ENCODE measurements at places on chromosomes 3 and 15.
A peak's percentile ranks its signal among the peaks of the same experiment; 100 is the strongest.

DNA sequence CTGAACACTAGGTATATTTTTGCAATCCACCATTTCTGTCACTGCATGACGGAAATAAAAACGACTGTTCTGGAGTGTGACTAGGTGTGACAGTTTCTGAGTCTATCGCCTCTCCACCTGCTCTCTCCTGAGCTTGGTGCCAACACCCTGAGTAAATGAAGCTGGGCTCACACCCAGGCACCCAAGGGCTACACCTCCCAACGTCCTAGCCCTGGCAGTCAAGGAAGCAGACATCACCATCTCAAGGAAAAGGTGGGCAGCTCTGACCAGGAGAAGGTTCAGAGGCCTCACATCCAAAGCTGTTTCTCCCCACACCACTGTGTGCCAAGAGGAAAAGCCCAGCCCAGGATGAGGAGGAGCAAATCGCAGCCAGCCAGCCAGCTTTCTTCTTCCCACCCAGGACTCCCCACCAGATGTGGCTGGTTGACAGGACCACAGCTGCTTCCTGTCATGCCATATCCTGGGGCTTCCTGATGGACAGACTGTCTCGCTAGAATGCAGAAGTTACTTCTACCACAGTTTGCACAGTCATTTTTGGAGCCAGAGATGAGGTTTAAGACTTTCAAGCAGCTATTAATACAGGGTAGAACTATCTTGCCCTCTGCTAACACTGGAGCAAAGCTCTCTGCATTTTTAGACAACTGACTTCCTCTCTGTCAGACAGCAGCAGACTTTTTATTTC is 3.3 kb downstream of the SCAMP2 start:
- DNase-seq = no peak

GRCh38 chr3:156539051-156539450 is 15.9 kb downstream of the SSR3 start:
- DNase-seq = no peak

GRCh38 chr15:77659350-77660321 is 26.9 kb upstream of the LINGO1 start:
- DNase-seq = peak; percentile 93

GRCh38 chr15:48759921-48760320 is 50.9 kb downstream of the CEP152 start:
- DNase-seq = no peak

GRCh38 chr3:59339818-59340217 is 290.0 kb upstream of the CFAP20DC start:
- DNase-seq = no peak

- no peak for DNase-seq
These were observed 46.8 kb downstream of the PCCB start for GRCh38 chr3:136296960-136297359.

GRCh38 chr3:17088017-17088416 is 203.3 kb downstream of the PLCL2 start:
- DNase-seq = no peak

- peak; percentile 28 for DNase-seq
These were observed 593 bp downstream of the TMOD2 start for GRCh38 chr15:51751697-51752683.

DNA sequence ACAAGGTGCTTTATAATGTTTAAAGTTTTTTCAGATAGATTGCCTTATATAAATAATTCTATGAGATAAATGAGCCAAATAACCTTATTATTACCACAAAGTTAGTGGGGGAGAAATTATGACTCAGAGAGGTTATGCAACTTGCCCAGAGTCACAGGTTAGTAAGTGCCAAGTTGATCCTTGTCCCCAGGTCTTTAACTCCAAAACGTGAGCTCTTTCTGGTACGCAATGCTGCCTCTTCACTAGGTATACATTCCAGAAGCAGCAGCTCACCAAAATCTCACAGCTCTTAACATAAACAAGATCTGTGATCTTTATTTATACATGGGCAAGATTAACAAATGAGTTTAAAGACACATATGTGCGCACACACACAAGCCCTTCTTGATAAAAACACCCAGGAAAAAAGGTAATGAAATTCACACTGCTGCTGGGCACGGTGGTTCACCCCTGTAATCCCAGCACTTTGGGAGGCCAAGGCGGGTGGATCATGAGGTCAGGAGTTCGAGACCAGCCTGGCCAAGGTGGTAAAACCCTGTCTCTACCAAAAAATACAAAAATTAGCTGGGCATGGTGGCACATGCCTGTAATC is 59.8 kb upstream of the NR2F2 start:
- no peak for DNase-seq

DNA sequence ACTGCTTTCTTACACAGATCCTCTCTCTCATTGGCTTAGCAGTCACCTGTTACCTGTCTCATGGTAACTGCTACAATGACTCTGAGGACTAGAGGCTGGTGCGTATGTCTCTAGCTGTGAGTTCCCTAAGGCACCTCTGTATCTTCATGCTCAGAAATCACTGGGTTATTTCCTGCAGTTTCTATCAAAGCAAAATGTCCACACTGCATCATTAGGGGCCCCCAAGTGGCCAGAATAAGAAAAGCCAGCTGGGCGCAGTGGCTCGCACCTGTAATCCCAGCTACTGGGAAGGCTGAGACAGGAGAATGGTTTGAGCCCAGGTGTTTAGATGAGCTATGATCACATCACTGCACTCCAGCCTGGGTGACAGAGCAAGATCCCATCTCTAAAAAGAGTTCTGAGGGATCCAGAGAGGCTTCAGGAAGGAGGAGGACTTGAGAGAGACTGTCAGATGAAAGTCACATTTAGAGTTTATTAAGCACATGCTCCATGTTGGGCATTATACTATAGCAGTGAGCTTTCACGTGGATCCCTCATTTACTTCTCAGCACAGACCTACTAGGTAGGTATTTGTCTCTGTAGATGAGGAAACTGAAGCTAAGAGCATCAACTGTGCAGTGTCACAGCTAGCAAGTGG is 2.3 kb upstream of the VPS18 start:
- no peak for DNase-seq

- DNase-seq = no peak
These were observed 6.7 kb downstream of the LYZL4 start for GRCh38 chr3:42403737-42404136.

- DNase-seq = no peak
These were observed 72.5 kb upstream of the PSMD6 start for GRCh38 chr3:64095802-64096201.

DNA sequence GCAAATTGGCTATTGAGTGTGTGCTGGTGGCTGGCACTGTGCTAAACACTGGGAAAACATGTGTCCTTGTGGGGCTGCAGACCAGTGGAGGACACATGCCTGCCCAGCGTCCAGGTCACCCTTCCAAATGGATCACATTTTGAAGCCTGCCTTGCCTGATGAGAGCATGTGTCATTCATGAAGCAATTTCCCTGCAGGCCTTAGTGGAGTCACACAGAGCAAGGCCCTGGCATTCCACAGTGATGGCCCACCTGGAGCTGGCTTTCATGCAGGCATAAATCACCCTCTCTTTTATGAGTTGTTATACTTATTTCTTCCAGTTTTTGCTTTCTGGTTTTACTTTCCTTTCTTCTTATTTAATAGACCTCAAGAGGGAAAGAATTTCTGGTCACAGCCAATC is 219.5 kb downstream of the EPHB1 start:
- DNase-seq = no peak

DNA sequence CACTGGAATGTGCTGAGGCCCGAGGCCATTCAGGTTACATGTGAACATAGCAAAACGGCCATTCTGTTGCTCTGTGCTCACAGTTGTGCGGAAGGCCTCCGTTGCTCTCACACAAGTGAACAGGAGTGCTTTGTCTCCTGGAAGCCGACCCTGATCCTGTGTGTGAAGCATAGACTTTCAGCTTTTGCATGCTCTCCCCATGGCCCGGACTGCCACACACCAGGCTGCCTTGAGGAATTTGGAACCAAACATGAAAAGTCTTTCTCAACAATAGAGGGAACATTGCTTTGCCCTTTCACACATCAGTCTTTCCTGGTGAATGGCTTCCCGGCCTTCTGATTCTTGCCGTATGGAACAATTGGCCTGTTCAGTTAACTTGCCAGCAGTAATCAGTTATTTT is 154.8 kb upstream of the LRIG1 start:
- no peak for DNase-seq

- DNase-seq = no peak
These were observed 35.8 kb upstream of the ABHD2 start for GRCh38 chr15:89052474-89052873.

DNA sequence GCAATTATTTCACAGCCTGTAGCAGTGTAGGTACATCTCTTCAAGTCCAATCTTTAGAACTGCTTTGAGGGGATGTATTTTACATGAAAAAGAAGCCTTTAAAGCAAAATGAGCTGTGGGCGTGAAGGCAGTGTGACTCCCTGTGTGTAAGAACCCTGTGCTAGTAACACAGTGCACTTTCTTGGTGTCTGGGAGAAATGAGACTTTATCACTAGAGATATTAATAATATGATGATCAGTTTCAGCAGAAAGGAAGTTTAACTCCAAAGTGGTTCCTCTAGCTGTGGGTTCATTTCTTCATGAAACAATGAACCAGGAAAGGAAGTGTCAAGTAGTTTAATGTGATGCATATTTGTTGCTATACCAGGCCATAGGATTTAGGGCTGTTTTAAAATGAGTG is 41.5 kb downstream of the SLCO3A1 start:
- no peak for DNase-seq

DNA sequence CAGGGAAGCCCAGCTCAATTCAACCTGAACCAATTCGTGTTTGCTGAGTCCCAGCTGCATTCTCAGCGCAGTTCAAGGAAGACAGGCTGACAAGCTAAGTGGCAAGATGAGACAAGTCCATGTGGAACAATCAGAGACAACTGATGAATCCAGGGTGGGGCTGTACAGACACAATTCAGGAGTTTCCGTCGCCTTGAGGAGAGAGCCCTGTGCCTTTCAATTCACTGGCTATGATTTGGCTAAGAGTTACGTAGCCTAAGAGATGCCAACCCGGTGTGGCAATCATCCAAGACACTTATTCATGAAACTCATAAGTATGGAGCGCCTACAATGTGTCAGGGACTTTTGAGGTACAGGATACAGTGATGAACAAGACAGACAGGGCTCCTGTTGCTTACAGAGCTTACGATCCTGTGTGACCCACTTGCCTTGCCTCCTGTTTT is 15.5 kb upstream of the ZBED2 start:
- no peak for DNase-seq

DNA sequence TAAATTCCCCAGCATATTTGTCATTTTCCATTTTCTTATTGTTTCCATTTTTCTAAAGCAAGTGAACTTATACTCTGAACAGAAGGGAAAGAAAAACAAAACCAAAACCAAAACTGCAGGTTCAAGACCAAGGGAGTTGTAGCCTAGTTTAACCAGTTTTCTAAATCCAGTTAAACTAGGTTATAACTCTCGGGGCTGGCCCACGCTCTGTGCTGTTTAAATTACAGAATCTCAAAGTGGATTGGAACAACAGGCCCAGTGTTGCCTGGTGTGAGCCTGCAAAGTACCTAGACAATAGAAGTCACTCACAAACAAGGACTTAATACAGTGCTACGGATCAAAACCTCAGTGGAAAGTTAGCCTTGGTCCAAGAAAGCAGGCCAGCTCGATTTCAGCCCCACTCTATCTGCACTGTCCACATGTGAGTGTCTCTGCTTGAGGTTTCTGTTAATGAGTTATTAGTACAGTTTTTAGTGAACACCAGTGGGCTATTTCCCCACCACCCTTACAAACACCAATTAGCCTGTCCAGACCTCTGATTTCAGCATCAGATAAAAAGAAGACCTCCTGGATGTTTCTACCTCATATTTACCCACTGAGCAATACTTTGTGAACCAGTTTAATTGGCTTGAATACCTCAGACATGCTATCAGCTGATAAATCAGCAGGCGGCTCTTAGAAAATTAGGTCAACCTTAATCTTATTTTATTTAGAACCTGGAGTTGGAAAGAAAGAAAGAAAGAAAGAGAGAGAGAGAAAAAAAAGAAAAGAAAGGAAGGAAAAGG is 93.8 kb upstream of the PDZRN3 start:
- no peak for DNase-seq

DNA sequence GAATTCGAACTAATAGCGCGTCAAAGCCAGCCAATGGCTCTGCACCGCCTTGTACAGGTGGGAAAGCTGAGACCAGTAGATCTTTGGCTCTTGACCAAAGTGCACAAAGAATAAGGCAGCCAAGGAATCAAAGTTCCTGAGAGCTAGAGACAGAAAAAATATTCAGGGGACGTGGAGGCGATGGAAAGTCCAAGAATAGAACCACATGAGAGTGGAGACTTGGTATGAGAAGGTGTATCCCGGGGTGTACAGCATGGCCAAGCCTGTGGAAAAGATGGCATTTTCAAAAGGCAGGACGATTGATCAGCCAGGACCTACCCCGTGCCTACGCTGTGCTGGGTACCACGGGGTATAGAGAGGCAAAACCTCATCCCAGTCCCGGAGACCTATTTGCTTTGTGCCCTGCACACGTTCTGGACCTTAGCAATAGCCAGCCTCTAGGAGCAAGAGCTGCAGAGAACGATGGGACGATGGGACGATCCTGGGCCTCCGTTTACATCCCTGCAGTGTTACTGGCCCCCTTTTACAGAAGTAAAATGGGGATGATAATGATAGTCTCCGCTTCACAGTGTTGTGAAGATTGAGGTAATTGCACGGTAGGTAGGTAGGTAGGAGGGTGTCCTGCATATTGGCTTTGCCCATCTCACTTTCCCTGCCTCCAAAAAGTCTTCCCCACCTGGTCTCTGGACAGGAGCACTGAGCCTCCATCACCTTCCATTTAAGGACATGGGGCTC is 583 bp upstream of the RBSN start:
- DNase-seq = no peak

DNA sequence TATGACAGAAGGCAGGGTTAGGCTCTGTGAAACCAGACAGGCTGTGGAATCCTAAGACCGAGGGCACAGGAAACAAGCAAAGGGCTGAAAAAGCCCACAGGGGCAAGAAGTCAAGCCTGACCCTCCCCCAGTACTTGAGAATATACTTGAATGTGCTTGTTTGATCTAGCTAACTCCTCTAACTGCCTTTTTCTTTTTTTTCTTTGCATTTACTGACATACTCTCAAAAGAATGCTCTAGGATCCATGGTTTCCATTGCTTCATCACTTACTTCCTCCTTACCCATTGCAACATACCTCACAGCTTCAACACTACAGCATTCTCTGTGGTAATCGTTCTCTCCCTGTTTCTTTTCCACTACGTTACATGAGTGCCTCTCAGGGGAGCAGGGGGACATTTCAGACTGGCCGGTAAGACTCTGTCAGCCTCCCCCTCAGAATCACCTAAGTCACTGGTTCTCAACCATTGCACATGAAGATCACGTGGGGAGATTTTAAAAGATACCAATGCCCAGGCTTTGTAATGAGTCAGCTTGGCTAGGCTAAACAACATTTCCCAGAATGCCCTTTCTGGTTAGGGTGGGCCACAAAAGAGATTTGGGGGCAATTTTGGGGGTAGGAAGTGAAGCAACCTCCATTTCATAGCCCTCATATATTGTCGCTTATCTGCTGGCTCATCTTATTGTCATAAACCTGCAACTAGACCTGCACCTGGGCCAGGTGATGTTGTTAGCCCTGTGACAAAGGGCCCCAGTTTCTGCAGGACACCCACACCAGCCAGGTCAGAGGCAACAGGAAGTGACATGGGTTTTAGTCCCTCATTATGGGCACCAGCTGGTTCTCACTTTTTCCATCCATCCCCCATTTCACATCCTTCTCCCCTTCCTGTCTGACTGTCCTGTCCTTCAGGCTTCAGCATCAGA is 24.6 kb upstream of the RSL24D1 start:
- DNase-seq = peak; percentile 17

GRCh38 chr3:8599146-8599545 is 45.5 kb downstream of the SSUH2 start:
- DNase-seq = no peak

GRCh38 chr3:42032693-42033349 is 58.3 kb upstream of the TRAK1 start:
- no peak for DNase-seq
